Activated T-cell treated with anti-CD3 and anti-CD28 coated beads for 24 hours (primary cell): ENCODE measurements at places on chromosomes 16 and 17.

GRCh38 chr16:57123216-57123973 is 31.0 kb downstream of the CPNE2 start:
- DNase-seq, result no peak

GRCh38 chr17:33567223-33567622 is 274.1 kb upstream of the ASIC2 start:
- DNase-seq, result no peak

DNA sequence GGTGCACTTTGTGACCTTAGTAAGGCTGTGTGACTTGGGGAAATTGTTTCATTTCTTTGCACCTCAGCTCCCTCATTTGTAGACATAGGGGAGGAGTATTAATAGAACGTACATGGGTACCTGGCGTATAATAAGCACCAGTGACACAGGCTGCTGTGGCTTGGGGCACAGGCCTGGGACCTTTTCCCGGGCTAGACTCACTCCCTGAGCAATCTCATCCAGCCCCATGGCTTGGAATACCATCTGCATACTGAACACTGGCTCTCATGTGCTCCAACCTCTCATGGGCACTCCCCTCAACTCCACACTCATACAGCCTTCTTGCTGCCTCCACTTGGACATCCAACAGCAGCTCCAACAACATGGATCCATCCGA is 41.0 kb upstream of the MRPS23 start:
- no peak for DNase-seq

DNA sequence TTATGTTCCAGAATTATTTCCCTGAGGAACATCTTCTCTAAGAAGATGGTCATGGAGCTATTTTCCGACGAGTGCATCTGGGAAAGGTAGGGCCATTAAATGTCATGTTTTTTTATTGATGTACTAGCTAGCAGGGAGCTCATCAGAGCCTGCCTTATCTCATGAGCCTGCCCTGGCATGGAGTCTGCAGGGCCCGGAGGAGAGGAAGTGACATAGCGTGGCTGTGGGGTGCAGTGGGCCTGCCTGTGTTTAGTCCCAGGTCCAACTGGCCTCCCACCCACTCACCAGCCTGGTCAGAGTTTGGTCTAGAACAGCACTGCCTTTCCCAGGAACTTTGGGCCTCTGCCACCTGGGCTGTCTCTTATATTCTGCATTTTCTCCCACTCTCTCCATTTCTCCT is 389.8 kb downstream of the SNX29 start:
- DNase-seq, result no peak

GRCh38 chr16:750485-750884 is 9.7 kb upstream of the CIAO3 start:
- DNase-seq, result no peak

DNA sequence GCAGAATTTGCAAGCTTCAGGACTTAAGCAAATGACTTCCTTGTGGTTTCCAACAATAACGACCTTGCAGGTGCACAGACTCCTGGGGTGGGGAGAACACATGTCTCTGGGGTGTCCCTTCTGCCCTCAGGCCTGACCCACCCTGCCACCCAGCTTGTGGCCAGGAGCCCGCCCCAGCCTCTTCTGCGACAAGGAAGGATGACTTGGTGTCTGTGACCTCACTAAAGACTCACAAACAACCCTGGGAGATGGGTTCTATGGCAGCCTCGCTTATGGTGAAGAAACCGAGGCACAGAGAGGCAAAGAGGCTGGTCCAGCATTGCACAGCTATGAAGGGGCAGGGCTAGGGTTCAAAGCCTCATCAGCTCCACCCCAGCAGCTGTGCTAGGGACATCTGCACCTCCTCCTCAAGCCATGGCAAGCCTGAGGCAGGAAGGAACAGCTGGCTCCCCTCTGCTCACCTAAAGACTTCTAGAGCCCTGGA is 2.6 kb downstream of the ATP2A3 start:
- DNase-seq, result no peak

DNA sequence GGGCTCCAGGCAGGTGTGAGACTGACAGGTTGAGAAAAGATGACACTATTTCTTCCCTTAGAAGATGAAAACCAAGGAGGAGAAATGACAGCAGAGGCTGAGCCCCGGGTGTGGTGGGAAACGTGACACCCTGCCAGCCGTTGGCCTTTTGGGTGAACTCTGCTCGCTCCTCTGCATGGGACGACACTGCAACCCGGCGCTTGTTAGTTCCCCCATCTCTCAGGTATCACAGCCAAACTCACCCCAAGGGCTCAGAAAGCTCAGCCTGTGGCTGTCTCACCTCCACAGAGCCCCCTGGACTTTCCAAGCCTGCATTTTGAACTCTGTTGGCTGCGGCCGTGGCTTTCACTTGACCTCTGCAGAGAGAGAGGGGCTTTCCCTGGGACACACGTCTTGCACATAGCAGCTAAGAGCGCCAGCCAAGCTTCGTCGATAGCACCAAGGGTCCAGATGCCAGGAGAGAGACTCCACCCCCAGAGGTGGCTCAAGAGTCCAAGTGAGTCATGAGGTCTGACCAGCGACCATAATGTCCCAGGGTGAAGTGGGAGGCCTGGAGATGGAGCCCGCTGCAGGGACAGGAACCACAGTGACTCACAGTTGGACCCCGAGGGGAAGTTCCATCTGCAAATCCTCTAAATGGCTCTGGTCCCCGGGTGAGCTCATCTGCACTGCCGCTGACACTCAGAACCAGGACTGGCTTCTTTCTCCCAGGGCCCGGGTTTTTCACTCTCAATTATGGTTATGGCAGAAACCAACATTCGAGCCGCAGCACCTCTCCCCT is 301.9 kb downstream of the SOX9 start:
- DNase-seq, result no peak

DNA sequence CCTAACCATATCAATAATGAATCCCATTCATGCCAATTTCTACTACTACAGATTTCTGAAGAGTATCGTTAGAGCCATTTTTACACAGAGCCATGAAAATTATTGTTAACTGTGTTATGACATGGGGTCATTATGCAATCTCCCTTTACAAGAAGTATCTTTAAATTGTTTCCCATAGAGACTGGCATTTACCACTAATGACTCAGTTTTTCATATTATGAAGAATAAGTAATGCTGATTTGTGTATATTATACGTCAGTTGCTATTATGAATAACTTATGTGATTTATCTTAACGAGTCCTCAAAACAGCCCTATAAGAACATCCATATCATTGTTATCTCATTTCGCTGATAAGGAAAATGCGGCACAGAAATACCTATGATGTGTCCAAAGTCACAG is 173.8 kb downstream of the KCNJ2 start:
- no peak for DNase-seq

GRCh38 chr16:20838240-20838639 is 31.9 kb downstream of the REXO5 start:
- DNase-seq, result no peak

- DNase-seq, result no peak
These were observed 82.8 kb upstream of the GNG13 start for GRCh38 chr16:883340-883739.

DNA sequence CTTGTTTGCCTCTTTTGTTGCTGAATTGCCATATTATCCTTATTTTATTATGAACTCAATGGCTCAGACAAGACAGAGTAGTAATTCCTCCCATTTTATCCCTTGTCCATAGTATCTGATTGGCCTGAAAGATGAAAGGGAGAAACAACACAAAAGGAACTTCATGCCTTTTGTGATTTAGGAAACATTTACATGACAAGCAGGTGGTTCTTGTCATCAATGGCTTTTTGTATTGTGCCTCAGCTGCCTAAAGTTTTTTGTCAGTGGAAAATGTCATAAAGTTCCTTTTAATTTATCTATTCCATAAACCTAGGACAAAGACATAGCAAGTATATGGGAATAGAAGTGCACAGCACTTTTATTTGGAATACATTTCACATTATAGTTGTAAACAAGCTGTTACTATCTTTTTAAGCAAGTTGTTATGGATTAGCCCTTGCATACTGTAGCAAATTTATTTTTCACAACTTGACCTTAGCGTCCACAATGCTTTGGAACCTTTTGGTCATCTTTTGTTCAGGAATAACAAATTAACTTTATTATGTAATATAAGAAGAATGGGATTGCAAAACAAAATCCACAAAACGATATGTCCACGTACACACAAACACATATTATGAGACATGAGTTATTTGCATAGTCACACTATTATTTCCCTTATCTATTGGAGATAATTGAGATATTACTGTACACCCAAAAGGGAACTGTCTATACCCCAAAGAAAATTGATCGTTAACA is 12.4 kb upstream of the MPHOSPH6 start:
- DNase-seq, result no peak

DNA sequence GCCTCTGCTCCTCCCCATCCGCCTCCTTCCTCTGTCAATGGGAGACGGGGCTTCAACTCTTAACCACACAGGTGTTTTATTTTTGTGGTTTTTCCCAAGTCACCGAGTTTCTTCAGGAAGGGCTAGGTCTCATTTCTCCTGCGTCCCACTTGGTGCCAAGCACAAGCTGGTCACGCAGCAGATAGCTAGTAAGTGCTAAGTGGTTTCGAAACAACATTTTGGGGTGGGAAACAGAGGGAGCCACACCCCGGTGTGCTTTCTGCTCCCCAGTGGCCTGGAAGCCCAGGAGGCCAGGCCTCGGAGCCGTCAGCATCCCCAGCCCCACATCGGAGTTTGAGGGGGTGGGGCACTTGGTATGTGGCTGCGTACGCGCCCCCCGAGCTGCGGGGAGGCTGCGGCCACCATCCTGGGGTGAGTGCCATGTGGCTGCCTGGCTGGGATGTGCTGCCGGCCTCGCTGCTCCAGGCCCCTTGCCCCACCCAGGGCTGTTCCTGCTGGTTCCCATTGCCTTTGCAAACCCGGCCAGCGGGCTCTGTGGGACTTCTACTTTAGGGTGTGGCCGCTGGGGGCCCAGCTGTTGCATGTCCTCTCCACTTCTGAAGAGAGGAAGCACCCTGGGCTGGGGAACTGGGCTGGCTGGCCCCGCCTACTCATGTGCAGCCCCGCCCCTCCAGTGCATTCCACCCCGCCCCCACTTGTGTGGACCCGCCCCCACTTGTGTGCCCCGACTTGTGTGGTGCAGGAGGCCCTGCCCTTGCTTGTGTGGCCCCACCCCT is 55.6 kb downstream of the BAIAP2 start:
- DNase-seq, result peak; percentile 14

- DNase-seq, result no peak
These were observed 240.1 kb downstream of the MSI2 start for GRCh38 chr17:57496382-57496781.

DNA sequence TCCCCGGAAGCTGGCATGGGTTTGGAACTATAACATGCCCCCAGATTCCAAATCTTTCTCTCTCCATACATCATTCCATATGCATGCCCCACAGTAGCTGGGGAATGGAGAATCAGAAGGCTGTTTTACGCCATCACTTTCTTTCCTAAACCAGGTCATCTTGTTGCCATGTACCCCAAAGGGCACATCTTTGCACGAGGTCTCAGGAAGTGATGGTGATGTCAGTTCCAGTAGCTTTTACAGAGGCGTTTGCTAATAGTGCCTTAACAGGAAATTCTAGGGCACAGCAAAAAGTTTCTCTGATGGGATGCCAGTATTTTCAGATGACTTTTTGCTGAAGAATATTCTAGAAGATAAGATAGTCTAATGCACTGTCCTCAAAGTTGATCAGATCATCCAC is 241.5 kb downstream of the MAF start:
- DNase-seq, result no peak

GRCh38 chr16:24255456-24256371 is at the start of gene CACNG3:
TSS of gene CACNG3 (plus strand) at chr16:24256335. CDS start at chr16:24256755, 420 bp downstream.
- peak; percentile 21 for DNase-seq

GRCh38 chr17:2433696-2434095 is 32.8 kb upstream of the MNT start:
- no peak for DNase-seq

GRCh38 chr16:11755022-11755760 is 12.5 kb upstream of the TXNDC11 start:
- no peak for DNase-seq

- DNase-seq, result no peak
These were observed 5.4 kb downstream of the THRA start for GRCh38 chr17:40068129-40068581.

DNA sequence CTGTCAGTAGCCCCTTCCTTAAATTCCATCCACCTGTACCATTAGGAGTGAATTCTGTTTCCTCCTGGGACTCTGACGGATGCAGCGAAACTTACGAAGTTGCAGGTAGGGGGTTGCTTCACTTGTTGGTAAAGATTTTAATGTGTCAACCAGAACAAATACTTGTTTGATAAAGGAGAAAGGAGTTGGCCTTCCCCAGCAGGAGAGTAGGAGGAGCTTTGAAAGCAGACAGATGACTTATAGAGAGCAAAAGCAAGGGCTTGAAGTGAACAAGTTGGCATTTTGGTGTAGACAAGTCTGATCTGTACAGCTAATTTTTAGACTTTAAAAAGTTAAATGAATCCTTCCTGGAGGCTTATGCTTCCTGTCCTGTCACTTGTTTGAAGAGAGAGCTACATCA is 38.1 kb upstream of the PMFBP1 start:
- DNase-seq, result no peak

DNA sequence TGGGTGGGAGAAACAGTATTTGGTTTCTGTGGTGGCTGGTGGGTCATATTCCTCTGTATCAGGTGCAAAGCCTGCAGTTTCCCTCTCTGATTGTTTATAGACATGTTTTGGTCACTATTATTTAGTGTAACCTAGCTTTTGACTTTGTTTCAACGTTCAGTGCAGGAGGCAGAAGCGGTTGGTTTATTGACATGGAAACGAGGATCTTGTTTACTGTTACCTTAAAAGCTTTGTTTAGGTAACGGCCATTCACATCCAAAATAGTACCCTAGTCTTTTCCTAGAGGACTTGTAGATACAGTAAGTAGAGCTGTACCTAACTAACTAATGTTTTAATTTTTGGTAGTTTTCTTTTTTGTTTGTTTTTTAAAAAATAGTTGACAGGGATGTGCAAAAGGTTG is 3.5 kb downstream of the MSI2 start:
- no peak for DNase-seq

DNA sequence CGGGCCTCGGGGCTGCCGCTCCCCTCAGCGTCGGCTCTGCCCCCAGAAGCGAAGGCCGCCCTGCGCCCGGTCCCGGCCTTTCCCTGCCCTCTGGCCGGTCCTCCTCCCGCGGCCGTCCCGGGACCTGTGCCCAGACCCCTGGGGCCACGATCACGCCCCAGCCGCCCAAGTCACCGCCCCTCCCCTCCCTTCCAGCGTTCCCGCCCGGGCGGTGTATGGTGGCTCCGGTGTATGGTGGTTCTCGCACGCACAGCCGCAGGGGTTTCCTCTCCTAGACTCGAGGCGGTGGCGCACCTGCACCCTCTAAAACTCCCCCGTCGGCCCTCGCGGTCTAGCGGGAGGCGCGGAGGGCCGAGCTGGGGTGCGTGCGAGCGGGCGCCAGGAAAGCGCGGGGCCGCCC is 10.0 kb downstream of the TIGD7 start:
- no peak for DNase-seq
